Right ventricle myocardium inferior (tissue), 1 donor: ENCODE measurements at places on chromosomes 16 and 17.

DNA sequence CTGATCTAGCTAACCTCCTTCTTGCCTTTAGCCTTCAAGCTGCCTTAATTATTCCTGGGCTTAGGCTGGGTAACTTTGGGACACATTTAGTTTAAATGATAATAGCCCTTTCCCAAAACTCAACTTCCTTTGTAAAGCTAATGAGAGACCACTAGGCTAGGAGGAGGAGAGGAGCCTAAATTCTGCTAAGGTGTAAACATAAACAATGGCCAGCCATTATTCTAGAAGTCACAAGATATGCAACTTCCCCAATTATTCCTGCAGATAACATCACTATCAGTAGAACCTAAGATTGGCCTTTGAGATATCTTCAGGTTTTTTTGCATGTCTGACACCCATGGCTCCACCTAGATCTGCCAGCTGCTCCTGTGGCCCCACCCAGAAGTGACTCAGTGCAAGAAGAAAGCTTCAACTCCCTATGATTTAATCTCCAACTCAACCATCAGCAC is 131.2 kb upstream of the FAM20A start:
- DNase-seq, result no peak

DNA sequence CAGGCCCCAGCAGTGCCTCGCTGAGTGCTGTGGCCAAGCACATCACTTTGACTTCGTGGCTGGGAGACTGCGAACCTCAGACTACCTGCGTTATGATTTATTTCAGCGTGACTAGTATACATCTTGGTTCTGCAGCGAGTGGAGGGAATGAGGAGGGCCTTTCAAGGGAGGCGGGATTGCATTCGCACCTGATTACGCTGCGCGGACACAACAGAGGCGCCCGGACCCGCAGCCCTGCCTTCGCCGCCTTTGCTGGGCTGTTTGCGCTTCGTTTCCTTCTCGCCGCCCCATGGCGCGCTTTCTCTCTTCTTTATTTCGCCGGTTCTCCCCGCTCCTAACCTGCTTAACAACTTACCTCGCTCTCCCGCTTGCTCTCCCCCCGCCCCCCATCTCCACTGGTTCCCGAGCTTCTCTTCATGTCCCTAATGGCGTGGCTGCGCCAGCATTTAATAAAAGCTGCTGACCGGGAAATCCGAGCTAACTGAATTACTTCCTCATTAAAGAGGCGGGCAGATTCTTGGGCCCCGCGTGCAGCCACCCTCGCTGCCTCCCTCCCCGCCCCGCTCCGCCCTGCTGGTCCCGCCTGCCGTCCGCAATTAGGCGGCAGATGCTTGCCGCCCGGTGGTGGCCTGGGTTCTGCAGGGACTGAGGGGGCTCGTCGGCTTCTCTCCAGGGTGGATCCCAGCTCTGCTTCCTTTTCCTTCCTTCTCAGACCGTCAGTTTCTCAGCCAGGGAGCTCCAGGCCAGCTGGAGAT is 257.6 kb upstream of the SDK2 start:
- no peak for DNase-seq

DNA sequence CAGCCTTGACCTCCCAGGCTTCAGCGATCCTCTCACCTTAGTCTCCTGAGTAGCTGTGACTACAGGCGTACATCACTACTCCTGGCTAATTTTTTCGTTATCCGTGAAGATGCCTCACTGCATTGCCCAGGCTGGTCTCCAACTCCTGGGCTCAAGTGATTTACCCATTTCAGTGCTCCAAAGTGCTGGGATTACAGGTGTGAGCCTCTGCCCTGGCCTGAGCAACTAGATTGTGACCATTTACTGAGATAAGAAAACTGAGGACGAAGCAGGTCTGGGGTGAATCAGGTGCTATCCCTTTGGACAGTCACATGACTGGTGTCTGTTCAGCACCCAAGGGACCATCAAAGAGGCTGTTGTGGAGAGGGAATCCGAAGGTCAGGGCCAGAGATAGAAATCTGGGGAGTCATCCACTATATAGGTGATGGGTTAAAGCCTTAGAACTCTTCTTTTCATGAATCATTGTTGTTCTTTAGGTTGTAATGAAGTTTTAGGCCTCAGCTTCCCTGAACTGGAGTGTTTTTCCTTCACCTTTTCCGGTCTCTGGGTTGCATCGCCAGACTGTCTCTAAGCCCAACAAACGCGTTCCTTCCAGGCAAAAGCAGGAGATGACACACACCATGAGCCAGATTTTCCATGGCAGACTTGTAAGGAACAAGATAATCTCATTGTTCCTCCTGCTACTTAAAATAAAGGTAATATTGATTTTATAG is 62.5 kb downstream of the FTO start:
- DNase-seq, result no peak

DNA sequence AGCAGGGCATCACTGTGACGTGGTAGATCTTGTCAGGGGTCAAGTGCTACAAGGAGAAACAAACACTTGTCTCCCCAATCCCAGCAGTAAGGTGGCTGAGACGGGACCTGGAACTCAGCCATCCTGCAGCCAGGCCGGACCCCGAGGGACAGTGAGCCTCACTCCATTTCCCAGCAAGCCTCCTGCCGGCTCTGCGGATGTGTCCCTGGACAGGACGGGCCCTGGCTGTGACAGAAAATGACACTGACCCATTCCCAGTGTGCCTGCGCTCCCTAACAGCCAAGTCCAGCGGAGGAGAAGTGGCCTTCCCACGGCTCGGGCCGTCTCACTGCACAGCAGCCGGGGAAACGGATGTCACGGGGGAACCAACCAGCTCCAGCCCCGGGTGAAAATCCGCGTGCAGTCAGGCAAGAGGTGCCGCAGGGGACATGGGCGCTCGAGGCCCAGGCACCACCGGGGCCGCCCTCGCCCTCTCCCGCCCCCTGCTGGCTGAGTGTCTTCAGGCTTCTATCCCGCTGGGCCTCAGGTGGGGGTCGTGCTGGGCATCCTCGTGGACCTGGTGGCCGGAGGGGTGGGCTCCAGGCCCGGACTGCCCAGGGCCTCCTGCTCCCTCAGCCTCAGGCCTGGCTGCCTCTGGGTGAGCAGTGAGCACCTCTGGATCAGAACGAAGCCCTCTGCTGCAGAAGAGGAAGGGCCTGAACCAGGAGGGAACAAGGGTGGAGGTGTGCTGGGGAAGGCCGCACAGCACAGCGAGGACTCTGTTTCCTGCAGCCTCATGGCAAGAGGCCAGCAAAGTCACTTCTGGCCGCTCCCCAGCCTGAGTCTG is 6.7 kb downstream of the HAGHL start:
- DNase-seq, result peak; percentile 65

GRCh38 chr17:35898283-35899070 is 18.3 kb upstream of the CCL5 start:
- DNase-seq, result no peak

- DNase-seq, result no peak
Observed at GRCh38 chr16:17414421-17414820, 56.3 kb downstream of the XYLT1 start.
